ENCODE measurements at places on chromosomes 2 and 18. TPM values are rescaled to one million over a fixed set of nuclear protein-coding genes. Genes with fewer than 3 reads are reported as not detected.

The CFAP221 gene
- total RNA-seq, result not detected

The CNRIP1 gene
- 33.1 TPM for total RNA-seq

GRCh38 chr2:193502363-193503035, 1307.8 kb upstream of the TMEFF2 start:
- no peaks in the 10 kb centered on the region for H3K27me3 ChIP-seq
- no peak overlapping the region for H3K4me3 ChIP-seq
- DNase-seq, result no peak
- H3K27ac ChIP-seq, result no peak overlapping the region
- no peaks in the 10 kb centered on the region for H3K4me1 ChIP-seq
- no peaks in the 10 kb centered on the region for H3K36me3 ChIP-seq

The TSPYL6 gene
- total RNA-seq, result not detected

DNA sequence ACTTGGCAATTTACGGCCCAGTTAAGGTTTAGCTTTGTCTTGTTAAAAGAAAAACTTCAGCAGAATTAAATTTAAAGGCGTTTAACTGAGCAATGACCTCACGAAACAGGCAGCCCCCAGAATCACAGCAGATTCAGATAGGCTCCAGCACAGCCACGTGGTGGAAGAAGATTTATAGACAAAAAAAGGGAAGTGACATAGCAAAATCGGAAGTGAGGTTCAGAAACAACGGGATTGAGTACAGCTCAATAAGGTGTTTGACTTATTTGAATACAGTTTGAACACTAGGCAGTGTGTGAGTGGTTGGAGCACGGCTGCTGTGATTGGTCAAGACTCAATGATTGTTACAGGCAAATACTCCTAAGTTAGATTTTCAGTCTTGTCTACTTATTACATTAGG, 79.8 kb downstream of the MOGAT1 start:
- H3K27me3 ChIP-seq, result no peaks in the 10 kb centered on the region
- H3K36me3 ChIP-seq, result no peaks in the 10 kb centered on the region
- no peak overlapping the region for H3K4me3 ChIP-seq
- H3K27ac ChIP-seq, result no peak overlapping the region
- H3K4me1 ChIP-seq, result peaks cover 12% of the 10 kb centered on the region

DNA sequence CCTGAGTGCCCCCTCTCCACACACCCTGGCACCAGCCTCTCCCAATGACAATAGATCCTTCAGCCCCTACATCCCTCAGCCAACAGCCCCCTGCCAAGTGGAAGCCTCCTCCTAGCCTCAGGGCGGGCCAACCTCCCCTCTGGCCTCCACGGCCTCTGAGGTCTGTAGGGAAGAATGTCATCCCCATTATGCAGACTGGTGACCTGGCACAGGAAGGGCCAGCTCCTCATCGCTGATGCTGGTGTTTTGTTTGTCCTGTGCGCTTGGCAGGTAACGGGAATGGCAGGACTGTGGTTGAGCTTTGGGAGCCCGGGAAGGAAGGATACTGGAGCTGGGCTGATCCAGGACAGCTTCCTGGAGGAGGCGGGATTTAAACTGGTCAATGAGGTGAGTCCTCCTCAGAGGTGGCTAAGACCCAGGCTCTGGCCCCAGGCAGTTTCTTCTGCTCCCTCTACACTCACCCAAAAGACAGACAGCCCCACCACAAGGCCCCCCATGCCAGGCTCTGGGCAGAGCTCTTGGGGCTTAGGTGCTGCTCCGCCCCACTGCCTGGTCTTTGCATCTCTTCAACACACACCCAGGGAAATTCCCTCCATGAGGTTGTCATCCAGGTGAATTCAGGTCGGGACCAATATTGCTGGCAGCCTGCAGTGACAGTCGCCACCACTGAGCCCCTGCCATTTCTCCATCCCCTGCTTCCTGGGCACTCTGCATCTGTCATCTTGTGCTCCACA, 75.2 kb upstream of the SMAD7 start:
- H3K4me3 ChIP-seq, result no peak overlapping the region
- no peak overlapping the region for H3K27ac ChIP-seq
- no peak for DNase-seq
- H3K27me3 ChIP-seq, result no peaks in the 10 kb centered on the region
- no peaks in the 10 kb centered on the region for H3K36me3 ChIP-seq
- no peaks in the 10 kb centered on the region for H3K4me1 ChIP-seq

GRCh38 chr2:58194458-58194857, 46.7 kb downstream of the FANCL start:
- no peak overlapping the region for H3K27ac ChIP-seq
- no peak for DNase-seq
- peaks cover 16% of the 10 kb centered on the region for H3K36me3 ChIP-seq
- H3K4me3 ChIP-seq, result no peak overlapping the region
- H3K27me3 ChIP-seq, result no peaks in the 10 kb centered on the region

GRCh38 chr2:16686641-16687040, 21.0 kb upstream of the CYRIA start:
- no peak overlapping the region for H3K4me3 ChIP-seq
- no peaks in the 10 kb centered on the region for H3K27me3 ChIP-seq
- no peak overlapping the region for H3K27ac ChIP-seq

The RAB27B gene
- total RNA-seq, result 0.55 TPM

- H3K36me3 ChIP-seq, result no peaks in the 10 kb centered on the region
- H3K27me3 ChIP-seq, result no peaks in the 10 kb centered on the region
- no peak overlapping the region for H3K27ac ChIP-seq
- H3K4me1 ChIP-seq, result no peaks in the 10 kb centered on the region
Measured at GRCh38 chr2:194672994-194673393, 984.0 kb upstream of the SLC39A10 start.

The CRYGD gene
- total RNA-seq, result not detected

DNA sequence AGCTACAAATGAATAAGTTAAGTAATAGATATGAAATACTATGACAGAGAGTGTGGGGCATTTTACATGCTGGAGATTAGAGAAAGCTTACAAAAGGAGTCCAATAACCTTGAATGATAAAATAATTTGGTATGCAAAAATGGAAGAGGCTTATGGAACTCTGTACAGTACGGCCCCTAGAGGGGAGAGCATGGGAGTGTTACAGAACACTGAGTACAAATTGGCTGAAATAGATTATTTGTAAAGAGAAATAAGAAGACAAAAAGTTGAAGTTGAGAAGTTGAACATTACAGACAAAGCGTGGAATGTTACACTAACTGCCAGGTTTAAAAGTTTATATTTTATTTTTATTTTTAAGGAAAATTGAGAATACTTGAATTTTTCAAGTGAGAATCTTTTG, 192.1 kb upstream of the DOK6 start:
- no peaks in the 10 kb centered on the region for H3K4me1 ChIP-seq
- H3K4me3 ChIP-seq, result no peak overlapping the region
- no peak for DNase-seq
- no peak overlapping the region for H3K27ac ChIP-seq
- no peaks in the 10 kb centered on the region for H3K27me3 ChIP-seq

The LIMS2 gene
- 125 TPM for total RNA-seq

The SH2D6 gene
- total RNA-seq, result not detected

DNA sequence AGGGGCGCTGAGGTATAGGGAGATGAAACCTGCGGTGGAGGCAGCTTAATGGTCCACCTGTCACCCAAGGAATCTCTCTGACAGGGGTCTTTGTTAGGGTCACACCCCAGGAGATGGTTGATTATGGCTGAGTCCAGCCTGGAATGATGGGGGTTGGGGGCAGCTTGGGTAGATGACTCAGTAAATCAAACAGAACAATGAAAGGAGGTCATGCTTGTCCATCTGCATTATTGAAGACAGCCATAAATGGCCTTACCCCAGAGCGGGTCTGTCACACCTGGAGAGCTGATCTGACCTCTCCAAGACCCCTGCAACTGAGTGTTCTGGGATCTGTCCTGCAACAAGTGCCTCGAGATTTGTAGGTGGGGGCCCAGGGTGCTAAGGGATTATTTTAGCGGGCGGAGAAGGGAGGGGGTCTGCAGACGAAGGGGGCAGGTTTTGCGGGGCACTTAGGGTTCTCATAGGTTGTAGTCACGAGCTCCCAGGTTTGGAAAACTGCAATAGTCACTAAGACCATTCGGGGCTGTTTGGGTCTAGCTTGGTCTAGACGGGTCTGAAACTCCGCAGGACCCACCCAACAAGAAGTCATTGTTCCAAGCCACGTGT, 771 bp upstream of the IGFBP2 start:
- DNase-seq, result no peak
- peak overlapping the region; percentile 52 for H3K4me3 ChIP-seq
- H3K36me3 ChIP-seq, result no peaks in the 10 kb centered on the region
- H3K4me1 ChIP-seq, result peaks cover 16% of the 10 kb centered on the region

- H3K4me1 ChIP-seq, result peaks cover 70% of the 10 kb centered on the region
- no peaks in the 10 kb centered on the region for H3K27me3 ChIP-seq
- H3K36me3 ChIP-seq, result no peaks in the 10 kb centered on the region
- DNase-seq, result no peak
- H3K27ac ChIP-seq, result peak overlapping the region; percentile 82
- no peak overlapping the region for H3K4me3 ChIP-seq
Measured at GRCh38 chr2:174662859-174663258, 65.3 kb upstream of the WIPF1 start.

- no peaks in the 10 kb centered on the region for H3K4me1 ChIP-seq
- no peak overlapping the region for H3K4me3 ChIP-seq
- DNase-seq, result no peak
- H3K36me3 ChIP-seq, result no peaks in the 10 kb centered on the region
Measured at GRCh38 chr2:48759682-48760081, 4.2 kb upstream of the LHCGR start.

DNA sequence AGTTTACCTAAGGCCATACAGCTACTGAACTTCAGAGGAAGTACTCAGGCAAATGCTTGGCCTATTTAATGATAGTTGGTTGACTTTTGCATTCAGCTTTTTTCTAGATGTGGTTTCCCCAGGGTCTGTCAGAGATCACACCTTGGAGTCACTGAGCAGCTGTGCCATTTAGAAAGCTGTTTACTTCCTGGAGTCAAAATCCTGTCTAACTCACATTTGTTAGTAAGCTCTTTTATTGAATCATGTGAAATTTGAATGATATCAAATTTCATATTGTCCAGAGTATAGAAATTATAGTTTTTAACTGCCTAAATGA, 7.6 kb upstream of the TRIB2 start:
- no peak overlapping the region for H3K4me3 ChIP-seq
- no peak for DNase-seq
- no peaks in the 10 kb centered on the region for H3K36me3 ChIP-seq
- H3K27ac ChIP-seq, result no peak overlapping the region
- peaks cover 10% of the 10 kb centered on the region for H3K4me1 ChIP-seq

The NPPC gene
- 1.9 TPM for total RNA-seq

The AFF3 gene
- 25.0 TPM for total RNA-seq

Measured in sigmoid colon (tissue), 7 donors.